ENCODE measurements at places on chromosomes 6 and 20. TPM values are rescaled to one million over a fixed set of nuclear protein-coding genes. Genes with fewer than 3 reads are reported as not detected.

DNA sequence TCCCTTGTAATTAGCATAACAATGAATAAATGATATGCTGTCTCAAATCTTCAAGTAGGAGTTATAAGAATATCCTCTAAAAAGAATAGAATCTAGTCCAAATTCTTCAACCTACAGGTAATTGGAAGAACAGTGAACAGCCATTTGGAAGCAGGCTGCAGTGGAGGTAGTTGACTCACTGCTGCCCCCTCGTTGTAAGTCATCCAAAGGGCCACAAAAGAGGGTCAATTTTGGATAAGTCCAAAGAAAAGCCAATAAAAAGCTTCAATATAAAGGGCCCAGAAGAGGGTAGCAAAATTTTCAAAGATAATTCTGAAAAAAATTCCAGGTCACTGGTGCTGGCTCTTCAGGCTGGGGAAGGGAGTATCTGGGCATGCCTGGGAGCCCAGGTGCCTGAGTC lies 60.8 kb upstream of the SSTR4 start:
- no peak for DNase-seq

DNA sequence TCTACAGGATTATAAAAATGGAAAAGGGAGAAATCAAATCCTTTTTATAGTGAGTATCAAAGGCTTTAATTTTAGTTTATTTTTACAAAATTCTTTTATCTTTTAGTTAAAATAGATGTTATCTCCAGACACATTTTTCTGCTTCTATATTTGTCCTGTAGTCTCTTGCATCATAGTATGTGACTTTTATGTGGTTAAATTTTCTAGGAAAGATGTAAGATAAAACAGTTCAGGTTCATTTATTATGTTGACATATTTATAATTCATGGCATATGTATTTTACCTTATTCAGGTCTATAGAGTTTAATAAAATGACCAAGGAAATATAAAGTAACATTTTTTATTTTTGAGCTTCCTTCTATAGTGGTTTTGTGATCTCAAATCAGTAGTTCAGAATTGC lies 52.7 kb upstream of the PRL start:
- DNase-seq: no peak

- DNase-seq: no peak
These were observed 93.0 kb upstream of the MAFB start for GRCh38 chr20:40782043-40782368.

DNA sequence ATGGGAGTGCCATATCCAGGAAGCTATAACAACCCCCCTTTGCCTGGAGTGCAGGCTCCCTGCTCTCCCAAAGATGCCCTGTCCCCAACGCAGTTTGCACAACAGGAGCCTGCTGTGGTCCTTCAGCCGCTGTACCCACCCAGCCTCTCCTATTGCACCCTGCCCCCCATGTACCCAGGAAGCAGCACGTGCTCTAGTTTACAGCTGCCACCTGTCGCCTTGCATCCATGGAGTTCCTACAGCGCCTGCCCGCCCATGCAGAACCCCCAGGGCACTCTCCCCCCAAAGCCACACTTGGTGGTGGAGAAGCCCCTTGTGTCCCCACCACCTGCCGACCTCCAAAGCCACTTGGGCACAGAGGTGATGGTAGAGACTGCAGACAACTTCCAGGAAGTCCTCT lies 56.7 kb upstream of the TMEM181 start:
- no peak for DNase-seq

DNA sequence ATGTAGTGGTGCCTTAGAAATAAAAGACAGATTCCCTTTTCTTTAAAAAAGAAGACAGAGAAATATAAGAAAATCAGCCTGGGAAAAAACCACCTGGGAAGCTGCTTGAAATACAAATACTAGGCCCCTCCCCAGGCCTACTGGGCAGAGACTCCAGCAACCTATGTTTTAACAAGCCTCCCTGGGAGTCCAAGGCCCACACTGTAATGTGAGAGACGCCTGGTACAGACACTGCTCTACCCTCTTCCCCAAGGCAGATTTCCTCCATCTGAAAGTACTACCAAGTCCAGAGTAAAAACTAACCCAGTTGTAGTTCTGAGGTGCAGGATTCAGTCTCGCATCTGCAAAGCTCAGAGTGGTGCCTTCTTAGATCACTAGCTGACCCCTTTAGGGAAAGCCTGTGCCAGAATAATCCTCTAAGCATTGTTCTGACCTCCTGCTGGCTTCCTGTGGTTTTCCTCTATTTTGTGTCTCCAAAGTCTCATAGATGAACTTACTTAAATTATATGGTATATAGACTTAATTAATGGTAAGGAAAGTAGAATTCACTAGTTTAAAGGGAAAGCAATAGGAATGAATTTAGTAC lies 270.2 kb upstream of the SLC35B3 start:
- no peak for DNase-seq

GRCh38 chr20:60862601-60863000 lies 389.5 kb upstream of the CDH4 start:
- no peak for DNase-seq

DNA sequence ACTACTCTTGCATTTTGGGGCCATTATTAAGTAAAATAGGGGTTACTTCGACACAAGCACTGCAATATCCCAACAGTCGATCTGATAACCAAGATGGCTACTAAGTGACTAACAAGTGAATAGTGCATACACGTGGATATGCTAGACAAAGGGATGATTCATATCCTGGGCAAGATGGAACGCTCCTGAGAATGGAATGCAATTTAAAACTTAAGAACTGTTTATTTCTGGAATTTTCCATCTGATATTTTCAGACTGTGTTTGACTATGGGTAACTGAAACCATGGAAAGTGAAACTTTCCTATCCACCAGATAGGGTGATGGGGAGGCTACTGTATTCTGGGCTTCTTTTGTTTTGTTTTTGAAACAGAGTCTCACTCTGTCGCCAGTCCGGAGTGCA lies 66.5 kb downstream of the ILRUN start:
- no peak for DNase-seq

- no peak for DNase-seq
These were observed 32.7 kb upstream of the TUBB2A start for GRCh38 chr6:3190056-3190455.

GRCh38 chr6:164007881-164008280 lies 593.4 kb downstream of the QKI start:
- no peak for DNase-seq

GRCh38 chr6:106508834-106509233 lies 120.5 kb downstream of the RTN4IP1 start:
- no peak for DNase-seq

- DNase-seq: no peak
These were observed 84.8 kb downstream of the TRMT11 start for GRCh38 chr6:126071000-126071647.

DNA sequence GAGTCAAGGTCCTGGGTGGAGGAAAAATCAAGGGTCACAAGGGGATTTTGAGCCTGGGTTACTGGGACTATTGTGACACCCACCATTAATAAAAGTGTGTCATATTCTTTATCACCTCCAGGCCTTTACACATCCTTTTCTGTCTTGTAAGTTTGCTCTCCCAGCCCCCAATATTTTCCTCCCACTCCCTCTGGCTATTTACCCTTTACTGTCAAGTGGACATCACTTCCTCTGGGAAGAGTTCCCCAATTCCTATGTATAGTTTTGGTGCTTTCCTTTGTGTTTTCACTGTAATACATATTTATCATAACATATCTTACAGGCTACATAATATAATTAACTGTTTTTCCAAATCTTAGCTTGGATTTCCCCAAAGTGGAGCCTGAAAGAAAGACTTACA lies 36.3 kb downstream of the MARCKS start:
- no peak for DNase-seq

- no peak for DNase-seq
These were observed 22.3 kb downstream of the LINC00237 start for GRCh38 chr20:21083825-21084325.

DNA sequence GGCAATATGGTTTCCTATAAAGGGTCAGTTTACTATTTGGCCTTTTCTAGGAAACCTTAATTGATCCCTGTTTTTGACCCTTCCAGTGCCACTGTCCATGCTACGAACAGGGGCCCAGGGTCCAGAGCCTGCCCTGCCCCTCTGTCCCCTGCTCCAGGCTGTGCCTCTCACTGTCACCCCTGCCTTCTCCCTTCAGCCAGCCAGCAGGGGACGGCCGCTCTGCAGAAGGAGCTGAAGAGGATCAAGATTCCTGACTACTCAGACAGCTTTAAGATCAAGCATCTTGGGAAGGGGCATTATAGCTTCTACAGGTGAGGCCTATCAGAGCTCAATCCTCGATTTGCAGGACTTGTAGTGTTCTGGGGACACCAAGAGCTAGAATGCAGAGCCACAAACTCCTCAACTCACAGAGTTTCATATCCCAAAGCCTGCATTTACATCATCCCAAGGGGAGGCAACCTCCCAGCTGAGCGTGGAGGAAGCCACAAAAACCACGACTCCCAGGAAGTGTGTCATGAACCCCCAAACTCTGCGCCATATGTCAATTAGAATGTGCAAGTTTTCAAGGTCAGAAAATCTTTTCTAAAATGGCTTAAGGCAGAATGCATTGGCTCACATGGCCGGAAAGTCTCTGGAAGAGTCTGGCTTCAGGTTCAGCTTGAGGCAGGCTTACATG lies 3.6 kb downstream of the BPI start:
- no peak for DNase-seq

DNA sequence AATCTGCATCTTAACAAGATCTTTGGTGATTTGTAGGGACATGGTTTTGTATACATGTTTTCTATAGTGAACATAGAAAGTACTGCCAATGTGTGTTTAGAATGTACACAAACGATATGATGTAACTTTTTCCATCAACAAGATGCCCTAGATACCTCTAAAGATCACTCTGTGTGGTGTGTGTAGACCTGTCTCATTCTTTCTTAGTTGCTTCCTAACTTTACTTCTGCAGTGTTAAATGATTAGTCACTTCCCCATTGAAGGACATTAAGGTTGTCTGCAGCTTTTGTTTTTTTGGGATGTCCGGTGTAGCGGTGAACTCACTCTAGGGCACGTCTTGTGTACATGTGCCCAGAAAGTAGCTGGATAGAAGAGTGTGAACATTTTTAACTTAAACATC lies 35.9 kb downstream of the CDYL start:
- DNase-seq: no peak

DNA sequence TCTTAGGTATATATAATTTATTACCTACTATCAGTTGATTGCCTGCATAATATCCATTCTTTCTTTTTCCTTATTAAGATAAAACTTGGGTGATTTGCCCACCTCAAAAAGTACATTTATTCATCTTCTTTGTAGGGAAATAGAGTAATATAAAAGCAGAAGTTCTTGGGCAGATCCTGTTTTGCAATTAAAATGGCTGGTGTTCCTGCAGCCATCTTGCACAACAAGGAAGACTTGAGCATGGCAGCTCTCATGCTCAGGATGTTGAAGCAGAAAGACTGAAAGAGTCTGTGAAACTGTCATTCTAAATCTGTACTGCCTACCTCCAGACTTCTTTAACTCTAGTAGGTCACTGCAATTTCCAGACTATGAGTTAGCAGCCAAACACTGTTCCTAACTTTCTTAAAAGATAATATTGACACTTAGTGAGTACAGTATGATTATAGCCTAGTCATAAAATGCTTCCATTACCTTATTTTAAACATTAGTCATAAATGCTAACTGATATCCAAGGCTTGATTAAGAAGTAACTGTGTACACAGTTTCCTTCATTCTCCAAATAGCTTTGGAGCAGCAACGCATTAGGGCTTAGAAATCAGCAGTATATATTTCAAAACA lies 24.6 kb upstream of the HTR1B start:
- no peak for DNase-seq

GRCh38 chr6:16759181-16759645 lies 2.0 kb downstream of the ATXN1 start:
- DNase-seq: no peak

- DNase-seq: no peak
These were observed 21.9 kb downstream of the MYH7B start for GRCh38 chr20:34977365-34978091.

GRCh38 chr6:109706513-109706912 lies 15.4 kb downstream of the FIG4 start:
- DNase-seq: no peak

DNA sequence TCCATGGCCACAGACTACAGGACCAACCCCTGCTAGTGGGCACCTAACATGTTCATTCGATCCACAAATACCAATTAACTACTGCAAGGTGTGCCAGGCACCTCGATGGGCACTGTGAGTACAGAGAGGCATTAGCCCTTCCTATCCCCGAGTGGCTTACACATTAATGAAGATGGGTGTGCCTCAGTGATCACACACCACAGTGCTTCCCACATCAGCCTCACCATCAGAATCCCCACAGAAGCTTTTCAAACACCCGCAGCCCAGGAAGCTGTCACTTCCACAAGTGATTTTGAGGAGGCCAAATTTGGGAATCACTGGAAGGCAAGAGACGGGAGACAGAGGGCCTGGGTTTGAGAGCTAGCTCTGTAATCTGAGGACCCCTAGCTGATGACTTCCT lies 23.7 kb downstream of the EZR start:
- DNase-seq: no peak

DNA sequence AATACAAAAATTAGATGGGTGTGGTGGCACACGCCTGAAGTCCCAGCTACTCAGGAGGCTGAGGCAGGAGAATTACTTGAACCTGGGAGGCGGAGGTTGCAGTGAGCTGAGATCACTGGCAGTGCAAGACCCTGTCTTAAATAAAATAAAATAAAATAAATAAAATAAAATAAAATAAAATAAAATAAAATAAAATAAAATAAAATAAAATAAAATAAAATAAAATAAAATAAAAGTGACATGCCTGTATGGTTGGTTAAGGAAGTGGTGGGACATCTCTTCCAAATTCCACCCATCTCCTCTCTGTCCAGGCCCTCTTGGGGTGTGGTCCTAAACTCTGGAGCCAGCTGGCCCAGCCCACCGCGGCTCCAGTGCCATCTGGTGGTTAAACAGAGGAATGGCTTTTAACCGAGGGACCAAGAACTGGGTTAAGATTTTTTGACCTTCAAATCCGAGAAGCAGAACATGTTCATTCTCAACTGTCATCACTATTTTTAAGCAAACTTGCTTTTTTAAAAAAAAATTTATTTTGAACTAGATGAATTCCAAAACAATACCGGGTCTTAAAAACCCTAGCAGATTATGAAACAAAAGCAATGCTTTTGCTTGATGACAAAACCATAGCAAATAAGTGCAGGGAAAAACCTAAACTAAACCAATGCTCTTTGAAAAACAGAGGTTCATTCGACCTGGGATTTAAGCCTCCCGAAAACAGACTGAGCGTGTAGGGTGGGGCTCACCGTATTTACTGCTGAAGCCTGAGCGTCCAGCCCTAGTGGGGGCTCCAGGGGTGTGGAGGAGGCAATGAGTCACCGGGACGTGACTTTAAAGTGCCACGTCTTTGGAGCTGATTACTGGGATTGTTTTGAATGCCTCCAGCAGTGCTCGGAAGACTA lies 68.8 kb downstream of the CDC5L start:
- DNase-seq: peak; percentile 83

- no peak for DNase-seq
These were observed 48.0 kb downstream of the NPEPL1 start for GRCh38 chr20:58740356-58741308.

Gene BANF2
- not detected for total RNA-seq

Gene NKAIN2
- 0.30 TPM for total RNA-seq

Gene KIAA1755
- 7.9 TPM for total RNA-seq

Gene CCN6
- total RNA-seq: not detected

Gene KIF6
- 0.16 TPM for total RNA-seq

Gene EYS
- total RNA-seq: not detected

Gene C20orf141
- not detected for total RNA-seq

Gene ILRUN
- 143 TPM for total RNA-seq

Gene GSTA2
- not detected for total RNA-seq

Gene ARHGAP40
- total RNA-seq: not detected

Gene MMP24
- 0.35 TPM for total RNA-seq

Gene LY6G6F
- not detected for total RNA-seq

Gene TGM3
- total RNA-seq: not detected

Gene EFCAB8
- total RNA-seq: 0.43 TPM
